ENCODE measurements at places on chromosomes 4 and X.

DNA sequence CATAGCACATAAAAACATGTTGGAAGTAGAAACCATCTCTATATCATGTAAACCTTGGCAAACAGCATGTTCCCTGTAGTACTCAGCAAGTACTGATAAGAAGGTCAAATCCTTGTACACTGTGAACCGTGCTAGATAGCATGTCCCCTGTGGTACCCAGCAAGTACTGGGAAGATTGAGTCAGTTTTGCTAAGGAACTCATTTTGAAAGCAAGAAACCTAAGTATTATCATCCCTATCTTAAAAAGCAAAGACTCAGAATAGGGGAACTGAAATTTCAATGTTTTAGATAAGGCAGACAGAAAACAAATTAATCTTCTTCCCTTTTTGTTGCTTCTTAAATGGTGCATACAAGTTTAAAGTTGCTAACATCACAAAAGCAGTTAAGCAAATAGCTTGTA is 180.2 kb downstream of the RBM46 start:
- no peak for DNase-seq

DNA sequence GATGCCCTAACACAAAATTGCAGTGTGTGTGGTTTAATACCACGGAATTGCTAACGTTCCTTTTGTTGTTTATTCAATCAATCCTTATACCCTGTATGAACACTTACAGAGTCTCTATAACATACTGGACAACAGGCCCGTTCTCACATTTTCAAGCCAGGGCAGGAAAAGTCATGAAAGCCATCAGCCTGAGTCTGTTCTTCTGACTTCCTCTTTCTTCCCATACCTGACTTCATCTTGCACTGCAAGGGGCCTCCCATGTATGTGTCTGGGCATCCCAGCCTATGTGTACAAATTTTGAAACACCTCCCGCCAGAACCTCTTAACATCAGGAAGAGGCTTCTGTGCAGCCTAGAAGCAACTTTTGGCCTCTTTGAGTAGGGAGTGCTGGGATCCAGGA is 4.9 kb upstream of the SHISA3 start:
- no peak for DNase-seq

DNA sequence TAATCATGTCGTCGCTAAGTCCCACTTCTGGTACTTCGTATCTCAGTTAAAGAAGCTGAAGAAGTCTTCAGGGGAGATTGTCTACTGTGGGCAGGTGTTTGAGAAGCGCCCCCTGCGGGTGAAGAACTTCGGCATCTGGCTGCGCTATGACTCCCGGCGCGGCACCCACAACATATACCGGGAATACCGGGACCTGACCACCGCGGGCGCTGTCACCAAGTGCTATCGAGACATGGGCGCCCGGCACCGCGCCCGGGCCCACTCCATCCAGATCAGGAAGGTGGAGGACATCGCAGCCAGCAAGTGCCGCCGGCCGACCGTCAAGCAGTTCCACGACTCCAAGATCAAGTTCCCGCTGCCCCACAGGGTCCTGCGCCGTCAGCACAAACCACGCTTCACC is 11.3 kb downstream of the PNCK start:
- DNase-seq: peak; percentile 60

DNA sequence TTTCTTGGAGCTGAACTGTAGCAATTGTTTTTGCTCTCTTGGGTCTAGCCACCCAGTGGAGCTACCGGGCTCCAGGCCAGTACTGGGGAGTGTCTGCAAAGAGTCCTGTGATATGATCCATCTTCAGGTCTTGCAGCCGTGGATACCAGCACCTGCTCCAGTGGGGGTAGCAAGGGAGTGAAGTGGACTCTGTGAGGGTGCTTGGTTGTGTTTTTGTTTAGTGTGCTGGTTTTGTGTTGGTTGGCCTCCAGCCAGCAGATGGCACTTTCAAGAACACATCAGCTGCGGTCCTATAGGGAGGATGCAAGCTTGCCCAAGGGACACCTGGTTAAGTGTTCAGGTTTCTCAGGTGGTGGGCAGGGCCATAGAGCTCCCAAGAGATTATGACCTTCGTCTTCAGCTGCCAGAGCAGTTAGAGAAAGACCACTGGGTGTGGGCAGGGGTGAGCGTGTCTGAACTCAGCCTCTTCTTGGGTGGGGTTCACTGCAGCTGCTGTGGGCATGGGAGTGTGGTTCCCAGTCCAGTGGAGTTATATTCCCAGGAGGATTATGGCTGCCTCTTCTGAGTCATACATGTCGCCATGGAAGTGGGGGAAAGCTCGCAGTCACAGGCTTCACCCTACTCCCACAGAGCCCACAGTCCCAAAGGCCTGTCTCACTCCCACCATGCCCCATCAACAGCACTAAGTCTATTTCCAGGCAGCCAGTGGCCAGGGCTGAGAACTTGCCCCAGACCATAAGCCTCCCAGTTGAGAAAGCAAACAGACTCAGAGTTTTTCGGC is 811.6 kb downstream of the GLUD2 start:
- no peak for DNase-seq

GRCh38 chr4:53476232-53477037 is 99.0 kb downstream of the FIP1L1 start:
- DNase-seq: no peak

- DNase-seq: no peak
These were observed 390.7 kb downstream of the MAPK10 start for GRCh38 chr4:85968945-85969819.
